ENCODE measurements at places on chromosomes 7 and 10. TPM values are rescaled to one million over a fixed set of nuclear protein-coding genes. Genes with fewer than 3 reads are reported as not detected.

The LAMB4 gene
- total RNA-seq, result 0.28 TPM

The GRID2IP gene
- total RNA-seq, result not detected

The LRGUK gene
- 0.18 TPM for total RNA-seq

The HTR5A gene
- not detected for total RNA-seq

The STEAP2 gene
- 50.3 TPM for total RNA-seq

The SLC13A4 gene
- total RNA-seq, result not detected

The ZNF365 gene
- 2.8 TPM for total RNA-seq

The MRLN gene
- total RNA-seq, result not detected
